ENCODE measurements at places on chromosomes 6 and 20. TPM values are rescaled to one million over a fixed set of nuclear protein-coding genes. Genes with fewer than 3 reads are reported as not detected.

The HLA-DQA2 gene
- not detected for total RNA-seq

The ESR1 gene
- not detected for total RNA-seq

The EBF4 gene
- total RNA-seq = 2.4 TPM

The KCNK17 gene
- total RNA-seq = not detected

The TMEM200A gene
- not detected for total RNA-seq
